ENCODE measurements at places on chromosomes 1 and 21.
A peak's percentile ranks its signal among the peaks of the same experiment; 100 is the strongest.

GRCh38 chr1:205371871-205372660 is 15.3 kb upstream of the KLHDC8A start:
- DNase-seq = no peak

DNA sequence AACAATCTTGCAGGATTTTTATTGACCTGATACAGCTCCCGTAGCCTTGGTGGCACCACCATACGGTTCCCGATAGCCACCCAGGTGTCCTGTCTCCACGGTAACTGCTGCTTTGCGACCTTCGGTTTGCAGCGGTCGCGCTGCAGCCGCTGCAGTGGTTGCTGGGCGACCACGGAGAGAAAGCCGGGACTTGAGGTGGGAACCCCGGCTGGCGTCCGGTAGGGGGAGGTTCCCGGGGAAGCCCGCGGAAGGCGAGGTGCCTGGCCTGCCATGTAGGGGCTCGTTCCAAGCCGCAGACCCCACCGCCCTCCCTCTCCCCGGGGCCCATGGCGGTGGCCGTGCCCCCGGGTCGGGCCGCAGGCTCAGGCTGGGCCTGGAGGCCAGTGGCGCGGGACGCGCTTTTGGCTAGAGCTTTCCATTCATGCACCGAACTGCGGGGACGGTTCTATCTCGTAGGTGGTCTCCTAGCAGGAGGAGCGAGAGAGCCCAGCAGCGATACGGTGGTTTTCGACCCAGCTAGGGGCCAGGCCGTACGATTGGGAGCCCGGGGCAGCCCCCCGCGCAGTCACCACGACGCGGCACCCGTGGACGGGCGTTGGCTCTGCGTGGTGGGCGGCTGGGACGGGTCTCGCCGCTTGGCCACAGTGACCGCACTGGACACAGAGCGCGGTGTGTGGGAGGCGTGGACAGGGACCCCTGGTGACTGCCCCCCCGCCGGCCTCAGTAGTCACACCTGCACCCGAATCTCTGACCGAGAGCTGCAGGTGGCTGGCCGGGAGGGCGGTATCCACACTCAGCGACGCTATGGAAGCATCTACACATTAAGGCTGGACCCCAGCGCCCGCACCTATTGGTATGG is at the start of gene KLHDC9:
Gene KLHDC9, plus strand, starts transcription at position 152 of the 859 bp plus-strand sequence. Its CDS starts 175 bp downstream, at position 327.
- peak; percentile 53 for DNase-seq

DNA sequence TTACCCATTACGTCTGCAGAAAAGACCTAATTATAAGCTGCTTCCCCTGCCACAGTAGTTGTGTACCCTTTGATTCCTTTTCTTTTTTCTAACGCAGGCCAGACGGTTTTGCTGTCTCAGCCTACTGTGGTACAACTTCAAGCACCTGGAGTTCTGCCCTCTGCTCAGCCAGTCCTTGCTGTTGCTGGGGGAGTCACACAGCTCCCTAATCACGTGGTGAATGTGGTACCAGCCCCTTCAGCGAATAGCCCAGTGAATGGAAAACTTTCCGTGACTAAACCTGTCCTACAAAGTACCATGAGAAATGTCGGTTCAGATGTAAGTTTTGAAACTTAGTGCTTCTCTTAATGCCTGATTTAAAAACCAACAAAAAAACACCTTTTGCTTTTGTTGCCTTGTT is 35.8 kb downstream of the ATF6 start:
- DNase-seq = no peak

DNA sequence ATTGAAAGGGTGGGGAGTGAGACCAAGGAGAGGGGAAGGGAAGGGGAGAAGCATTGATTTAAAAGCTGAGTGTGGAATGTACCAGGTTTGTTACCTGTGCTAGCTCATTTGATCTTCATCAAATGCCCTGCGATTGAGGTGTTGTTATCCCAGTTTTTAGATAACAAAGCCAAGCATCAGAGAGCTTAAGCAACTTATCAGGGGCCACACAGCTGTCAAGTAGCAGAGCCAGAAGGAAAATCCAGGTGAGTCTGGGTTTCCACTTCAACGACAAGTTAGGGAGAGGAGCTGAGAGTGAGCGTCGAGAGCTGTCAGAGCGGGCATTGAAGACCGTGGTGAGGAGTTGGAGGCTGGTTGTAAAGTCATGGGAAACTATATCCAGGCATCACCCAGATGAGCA is 146.9 kb upstream of the IRF2BP2 start:
- no peak for DNase-seq

GRCh38 chr1:168613691-168614231 is 37.4 kb downstream of the XCL1 start:
- DNase-seq = no peak
